Kasumi-1 (cell line): ENCODE measurements at places on chromosomes 7 and 10.

- DNase-seq: peak; percentile 87
Measured at GRCh38 chr10:17586821-17587234, 30.3 kb downstream of the HACD1 start.

DNA sequence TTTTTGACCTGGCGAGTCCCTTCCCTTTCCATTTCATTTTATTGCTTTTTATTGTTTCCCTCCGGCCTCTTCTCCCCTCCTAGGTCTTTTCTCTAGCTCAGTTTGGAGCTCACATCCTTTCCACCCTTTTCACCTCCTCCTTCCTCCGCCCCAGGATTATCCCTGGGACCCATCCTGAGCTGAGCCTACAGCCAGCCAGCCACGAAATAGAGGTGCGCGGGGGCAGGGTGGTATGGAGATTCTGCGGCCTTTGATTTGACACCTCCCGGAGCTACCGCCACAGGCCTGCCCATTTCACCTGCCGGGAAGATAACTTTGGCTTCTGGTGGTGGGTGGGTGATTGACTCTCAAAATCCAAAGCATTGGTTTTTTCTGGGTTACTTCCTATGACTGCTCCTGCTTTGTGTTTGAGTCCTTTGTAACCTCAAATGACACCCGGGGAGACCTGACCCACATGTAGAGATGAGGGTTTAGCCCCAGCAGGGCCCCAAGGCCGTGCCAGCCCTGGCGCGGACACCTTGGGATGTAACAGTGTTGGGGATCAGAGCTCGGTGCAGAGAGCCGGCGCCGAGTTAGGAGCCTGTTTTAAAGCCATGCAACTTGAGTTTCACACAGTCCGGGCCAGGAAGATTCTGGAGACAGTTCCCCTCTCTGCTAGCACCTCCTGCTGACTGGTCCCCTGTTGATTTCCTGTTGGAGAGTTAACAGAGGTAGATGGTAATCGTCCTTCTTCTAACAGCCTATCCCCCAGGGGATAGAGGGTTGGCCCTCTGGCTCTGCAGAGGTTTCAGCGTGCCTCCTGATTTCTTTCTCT, 1.5 kb downstream of the DUSP5 start:
- DNase-seq: peak; percentile 35

- DNase-seq: no peak
Measured at GRCh38 chr7:120991581-120991980, 3.1 kb downstream of the CPED1 start.

- DNase-seq: peak; percentile 62
Measured at GRCh38 chr10:98076086-98076485, 45.7 kb upstream of the CRTAC1 start.

- no peak for DNase-seq
Measured at GRCh38 chr10:67650558-67650957, 45.4 kb downstream of the CTNNA3 start.

GRCh38 chr7:17903337-17903736, 37.0 kb downstream of the SNX13 start:
- no peak for DNase-seq
